GM23338 (cell line): ENCODE measurements at places on chromosomes 7 and 10.

DNA sequence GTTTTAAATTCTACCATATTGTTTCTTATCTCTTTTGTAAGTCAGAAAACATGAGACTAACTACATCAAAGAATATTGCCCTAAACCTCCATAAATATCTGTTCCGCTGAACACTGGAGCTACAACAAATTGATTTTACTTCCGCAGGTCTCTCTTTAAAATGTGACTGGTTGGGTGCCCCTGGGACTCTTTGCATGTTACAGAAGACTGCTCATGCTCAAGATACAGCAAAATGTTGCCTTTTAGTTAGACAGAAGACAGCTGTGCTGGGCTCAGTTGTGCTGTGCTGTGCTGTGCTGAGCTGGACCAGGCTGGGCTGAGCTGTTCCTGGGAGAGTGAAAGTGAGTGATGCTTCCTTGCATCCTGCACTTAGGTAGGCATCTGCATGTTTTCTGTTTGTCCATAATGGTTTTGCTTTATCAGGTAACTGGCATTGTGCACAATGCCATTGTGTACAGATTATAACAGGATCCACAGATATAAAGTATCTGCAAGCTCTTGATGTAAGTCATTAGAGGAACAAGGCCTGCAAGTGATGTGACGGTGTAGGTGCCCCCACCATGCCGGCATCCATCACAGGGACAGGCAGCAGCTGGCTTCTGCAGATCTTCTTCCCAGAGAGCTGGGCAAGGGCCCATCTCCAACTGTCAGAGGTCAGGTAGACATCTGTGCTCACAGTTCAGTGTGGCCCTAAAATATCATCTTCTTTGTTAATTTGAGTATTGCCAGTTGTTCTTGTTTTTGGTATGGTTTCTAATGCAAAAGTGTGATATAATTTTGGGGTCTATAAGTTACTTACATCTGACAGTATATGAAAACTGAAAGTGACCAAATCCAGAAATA is 972.5 kb upstream of the CELF2 start:
- no peak for DNase-seq

DNA sequence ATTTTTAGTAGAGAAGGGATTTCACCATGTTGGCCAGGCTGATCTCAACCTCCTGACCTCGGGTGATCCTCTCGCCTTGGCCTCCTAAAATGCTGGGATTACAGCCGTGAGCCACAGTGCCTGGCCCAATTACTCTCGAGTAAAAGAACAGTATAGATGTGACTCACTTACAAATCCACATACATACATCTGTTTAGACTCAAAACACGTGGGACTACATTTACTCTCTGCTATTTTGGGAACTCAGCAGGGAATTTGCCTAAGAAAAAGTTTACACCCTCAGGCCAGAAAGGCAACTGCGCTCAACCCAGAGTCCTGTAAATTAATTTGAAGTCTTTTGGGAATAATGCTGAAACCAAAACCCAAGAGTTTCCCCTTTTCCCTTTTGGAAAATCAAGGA is 289.7 kb downstream of the KLF6 start:
- DNase-seq: no peak

- no peak for DNase-seq
Observed at GRCh38 chr7:149237502-149237901, 1.9 kb upstream of the ZNF212 start.

- no peak for DNase-seq
Observed at GRCh38 chr7:5470816-5471215, 47.2 kb upstream of the TNRC18 start.

DNA sequence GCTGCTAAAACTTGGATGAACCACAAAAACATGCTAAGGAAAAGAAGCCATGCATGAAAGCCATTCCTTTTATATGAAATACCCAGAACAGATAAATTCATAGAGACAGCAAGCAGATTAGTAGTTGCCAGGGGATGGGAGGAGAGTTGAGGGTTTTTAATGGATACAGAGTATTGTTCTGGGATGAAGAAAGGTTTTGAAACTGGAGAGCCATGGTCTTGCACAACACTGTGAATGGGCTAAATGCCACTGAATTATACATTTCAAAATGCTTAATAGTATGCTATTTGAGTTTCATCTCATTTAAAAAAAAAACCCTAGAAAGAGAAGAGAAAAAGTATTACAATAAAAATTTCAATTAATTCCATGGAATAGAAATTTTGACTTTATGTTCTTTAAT is 154.3 kb downstream of the GNAT3 start:
- DNase-seq: no peak
